ENCODE measurements at places on chromosomes 5 and 9.

DNA sequence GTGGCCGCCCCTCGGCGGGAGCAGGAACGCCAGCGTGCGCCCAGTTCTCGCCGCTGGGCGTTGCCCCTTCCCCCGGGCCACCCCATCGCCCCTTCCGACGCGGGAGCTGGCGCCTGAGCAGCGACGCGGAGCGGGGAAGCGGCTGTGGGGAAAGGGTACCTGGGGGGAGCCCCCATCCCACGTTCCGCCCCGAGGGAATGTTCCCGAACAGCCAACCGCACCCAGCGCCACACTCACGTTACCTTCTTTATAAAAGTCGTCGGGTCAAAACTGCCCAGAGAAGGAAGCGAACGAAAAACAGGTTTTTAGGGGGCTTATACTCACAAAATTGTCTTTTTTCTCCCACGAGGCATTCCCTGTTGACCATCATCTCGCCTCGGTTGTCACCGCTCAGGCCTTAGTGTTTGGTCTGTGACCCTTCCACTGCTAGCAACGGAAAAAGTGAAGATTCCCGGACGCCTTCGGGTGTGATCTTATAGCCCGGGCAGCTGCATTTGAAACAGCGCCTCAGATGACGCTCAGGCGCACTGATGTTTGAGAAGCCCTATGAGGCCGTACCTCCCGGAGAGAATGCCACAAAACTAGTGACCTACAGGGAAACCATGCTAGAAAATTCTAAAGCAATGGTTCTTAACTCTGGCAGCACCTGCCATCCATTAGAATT lies 475 bp upstream of the GOLM1 start:
- no peak for DNase-seq

- DNase-seq, result no peak
Observed at GRCh38 chr5:142301540-142301939, 23.3 kb downstream of the SPRY4 start.

DNA sequence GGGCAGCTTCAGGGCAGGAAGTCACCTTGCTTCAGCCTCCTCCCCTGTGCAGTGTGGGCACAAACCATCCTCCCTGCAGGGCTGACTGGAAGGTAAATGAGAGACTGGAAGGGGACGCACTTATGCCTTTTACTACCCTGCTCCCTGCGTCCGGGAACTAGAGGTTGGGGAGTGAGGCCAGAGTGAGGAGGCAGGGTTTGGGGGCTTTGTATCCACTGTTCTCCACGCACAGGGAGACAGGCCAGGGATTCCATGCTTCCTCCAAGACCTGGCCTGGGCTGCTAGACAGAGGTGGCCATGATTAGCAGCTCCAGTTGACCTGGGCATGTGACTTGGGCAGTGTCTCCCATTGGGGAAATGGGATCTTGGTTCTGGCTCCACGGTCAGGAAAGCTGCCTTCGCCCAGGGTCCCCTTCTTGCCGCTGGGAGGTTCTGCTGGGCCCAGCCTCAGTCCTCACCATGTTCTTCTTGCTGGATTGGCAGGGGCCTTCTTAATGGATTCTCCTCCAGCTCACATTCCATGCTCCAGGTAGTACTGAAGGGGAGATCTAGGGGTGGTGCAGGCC lies 37.0 kb upstream of the PSD2 start:
- DNase-seq, result no peak

DNA sequence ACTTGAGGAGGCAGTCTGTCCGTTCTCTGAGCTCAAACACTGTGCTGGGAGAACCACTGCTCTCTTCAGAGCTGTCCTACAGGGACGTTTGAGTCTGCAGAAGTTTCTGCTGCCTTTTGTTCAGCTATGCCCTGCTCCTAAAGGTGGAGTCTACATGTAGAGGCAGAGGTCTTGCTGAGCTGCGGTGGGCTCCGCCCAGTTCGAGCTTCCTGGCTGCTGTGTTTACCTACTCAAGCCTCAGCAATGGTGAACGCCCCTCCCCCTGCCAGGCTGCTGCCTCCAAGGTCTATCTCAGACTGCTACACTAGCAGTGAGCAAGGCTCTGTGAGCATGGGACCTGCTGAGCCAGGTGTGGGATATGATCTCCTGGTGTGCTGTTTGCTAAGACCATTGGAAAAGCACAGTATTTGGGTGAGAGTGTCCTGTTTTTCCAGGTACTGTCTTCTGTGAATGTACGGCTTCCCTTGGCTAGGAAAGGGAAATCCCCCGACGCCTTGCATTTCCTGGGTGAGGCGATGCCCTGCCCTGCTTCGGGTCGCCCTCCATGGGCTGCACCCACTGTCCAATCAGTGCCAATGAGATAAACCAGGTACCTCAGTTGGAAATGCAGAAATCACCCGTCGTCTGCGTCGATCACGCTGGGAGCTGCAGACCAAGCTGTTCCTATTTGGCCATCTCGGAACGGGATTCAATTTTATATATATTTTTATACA lies 58.5 kb downstream of the CNTRL start:
- DNase-seq, result no peak

DNA sequence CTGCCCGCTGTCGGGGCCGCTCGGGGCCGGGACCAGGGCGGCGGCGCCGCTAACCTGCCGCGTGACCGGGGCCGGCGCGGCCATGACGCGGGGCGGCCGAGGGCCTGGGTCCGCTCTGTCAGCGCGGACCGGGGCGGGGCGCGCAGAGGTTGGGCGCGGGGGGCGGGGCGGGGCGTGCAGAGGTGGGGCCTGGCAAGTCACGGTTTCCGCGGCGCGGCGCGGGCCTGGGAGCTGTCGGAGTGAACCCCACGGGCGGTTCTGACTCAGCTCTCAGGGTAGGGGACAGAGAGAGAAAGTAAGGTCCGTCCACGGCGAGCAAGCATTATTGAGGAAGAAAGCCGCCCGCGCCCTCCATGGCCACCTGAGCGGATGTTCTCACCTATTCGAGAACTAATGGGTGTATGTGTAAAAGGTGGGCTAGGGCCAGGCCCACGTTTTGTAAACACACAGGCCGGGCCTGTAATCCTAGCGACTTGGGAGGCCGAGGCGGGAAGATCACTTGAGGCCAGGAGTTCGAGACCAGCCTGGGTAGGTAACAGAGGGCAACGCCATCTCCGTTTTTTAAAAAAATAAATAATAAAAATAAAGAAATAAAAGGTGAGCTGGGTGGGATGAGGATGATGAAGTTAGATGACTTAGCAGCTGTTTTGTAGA lies at the start of gene PRXL2C:
Gene PRXL2C (minus strand): TSS at position 120 of the 654 bp plus-strand sequence. CDS start 36 bp downstream, at position 84.
- no peak for DNase-seq

DNA sequence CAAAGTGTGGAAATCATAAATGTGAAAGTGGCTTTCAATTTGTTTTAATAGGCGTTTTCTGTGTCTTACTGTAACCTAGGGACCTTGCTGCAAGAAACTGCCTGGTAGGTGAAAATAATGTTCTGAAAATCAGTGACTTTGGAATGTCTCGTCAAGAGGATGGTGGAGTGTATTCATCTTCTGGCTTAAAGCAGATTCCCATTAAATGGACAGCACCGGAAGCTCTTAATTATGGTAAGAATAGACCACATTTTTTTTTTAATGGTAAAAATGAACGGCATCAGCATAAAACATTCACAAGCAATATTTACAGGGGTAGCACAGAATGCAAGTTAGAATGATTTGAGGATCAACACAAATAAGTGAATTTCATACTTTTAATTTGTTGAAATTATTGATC lies 229.1 kb downstream of the PJA2 start:
- no peak for DNase-seq

- no peak for DNase-seq
Observed at GRCh38 chr9:95729046-95729445, 146.4 kb upstream of the ERCC6L2 start.

DNA sequence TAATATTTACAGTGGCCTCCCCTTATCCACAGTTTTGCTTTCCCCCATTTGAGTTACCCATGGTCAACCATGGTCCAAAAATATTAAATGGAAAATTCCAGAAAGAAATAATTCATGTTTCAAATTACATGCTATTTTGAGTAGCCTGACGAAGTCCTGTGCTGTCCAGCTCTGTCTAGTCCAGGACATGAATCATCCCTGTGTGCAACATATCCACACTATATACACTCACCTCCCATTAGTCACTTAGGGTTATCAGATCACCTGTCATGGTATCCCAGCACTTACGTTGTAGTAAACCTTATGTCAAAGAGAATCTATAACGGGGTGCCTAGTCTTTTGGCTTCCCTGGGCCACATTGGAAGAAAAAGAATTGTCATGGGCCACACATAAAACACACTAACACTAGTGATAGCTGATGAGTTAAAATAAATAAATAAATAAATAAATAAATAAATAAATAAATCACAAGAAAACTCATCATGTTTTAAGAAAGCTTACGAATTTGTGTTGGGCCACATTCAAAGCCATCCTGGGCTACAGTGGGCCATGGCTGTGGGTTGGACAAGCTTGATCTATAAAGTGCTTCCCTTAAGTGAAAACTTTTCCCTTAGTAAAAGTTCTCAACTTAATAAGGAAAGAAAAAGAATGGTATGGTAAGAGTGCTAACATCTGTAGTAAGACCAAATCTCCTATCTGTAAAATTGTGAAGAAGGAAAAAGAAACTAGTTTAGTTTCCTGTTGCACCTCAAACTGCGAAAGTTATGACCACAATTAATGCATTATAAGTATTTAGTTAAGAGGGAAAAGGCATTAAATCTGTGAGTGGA lies 15.9 kb upstream of the OMD start:
- DNase-seq, result no peak

- no peak for DNase-seq
Observed at GRCh38 chr9:86516564-86516963, 162.4 kb upstream of the TUT7 start.

DNA sequence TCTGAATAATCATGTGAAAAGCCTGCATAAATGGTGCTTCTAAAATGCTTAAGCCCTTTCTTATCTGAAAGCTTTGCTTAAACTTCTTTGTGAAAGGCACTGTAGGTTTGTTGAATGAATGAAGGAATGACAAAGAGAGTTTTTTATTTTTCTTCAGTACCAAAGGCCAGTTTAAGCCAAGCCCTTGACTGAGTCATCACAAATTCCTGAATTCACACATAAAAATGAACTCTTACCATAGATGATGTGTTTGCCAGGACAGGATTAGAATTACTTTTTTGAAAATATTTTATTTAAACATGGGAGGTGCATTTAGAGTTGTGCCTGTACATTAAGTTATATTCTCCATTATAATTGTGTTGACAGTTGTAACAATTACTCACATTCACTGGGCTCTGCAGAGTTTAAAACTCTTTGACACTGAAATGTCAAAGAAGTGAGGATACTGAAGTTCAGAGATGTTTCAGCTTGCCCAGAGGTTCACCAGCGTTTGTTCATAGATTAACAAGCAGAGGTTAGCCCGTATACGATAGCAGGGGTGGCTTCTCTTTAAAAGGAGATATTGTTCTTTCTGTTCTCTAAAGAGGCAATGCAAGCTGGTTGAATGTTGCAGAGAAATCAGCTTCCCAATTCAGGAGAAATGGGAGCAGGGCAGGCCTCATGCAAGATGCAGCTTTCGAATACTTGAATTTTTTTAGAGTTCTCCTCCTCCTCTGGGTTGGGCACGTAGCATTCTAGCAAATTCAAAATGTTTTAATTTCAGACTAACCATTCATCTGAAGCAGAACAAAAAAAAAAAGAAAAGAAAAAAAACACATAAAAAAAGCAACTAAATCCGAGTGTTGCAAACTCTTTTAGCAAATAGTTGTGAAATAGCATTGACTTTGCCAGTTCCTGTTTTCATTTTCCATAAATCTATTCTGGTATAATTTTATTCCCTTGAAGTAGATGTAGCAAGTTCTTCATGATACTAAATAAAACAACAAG lies 358.7 kb upstream of the KLF4 start:
- DNase-seq, result no peak

- DNase-seq, result no peak
Observed at GRCh38 chr9:98427491-98427890, 172.0 kb upstream of the TBC1D2 start.

DNA sequence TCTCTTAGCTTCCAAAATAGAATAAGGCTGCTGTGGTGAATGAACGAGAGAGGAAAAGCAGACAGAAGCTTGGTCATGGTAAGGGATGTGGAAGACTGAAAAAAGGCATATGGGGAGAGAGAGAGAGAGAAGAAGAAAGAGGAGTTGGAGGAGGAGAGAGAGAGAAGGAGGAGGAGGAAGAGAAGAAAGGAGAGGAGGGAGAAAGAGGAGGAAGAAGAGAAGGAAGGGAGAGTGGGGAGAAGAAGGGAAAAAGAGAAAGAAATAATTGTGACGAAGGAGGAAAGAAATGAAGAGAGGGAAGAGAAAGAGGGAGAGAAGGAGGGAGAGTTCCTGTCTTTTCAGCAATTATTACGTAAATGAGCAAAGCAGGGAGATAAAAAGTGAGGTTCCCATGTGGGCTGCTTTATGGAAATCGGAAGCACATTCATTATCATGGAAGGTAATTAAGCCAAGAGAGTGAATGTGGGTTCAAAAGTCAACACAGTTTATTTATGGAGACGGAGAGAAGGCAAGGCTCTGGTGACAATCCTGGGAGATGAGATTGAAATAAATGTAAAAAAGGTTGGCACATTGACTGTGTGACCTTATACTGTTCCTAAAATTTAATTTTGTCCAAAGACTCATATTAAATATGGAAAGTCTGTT lies 611.2 kb downstream of the KIF4B start:
- no peak for DNase-seq

GRCh38 chr9:90821697-90822096 lies 20.1 kb downstream of the SYK start:
- no peak for DNase-seq

- no peak for DNase-seq
Observed at GRCh38 chr9:28031521-28032267, 458.4 kb upstream of the C9orf72 start.

- DNase-seq, result no peak
Observed at GRCh38 chr5:74966141-74967026, 86.0 kb downstream of the GCNT4 start.

- peak; percentile 62 for DNase-seq
Observed at GRCh38 chr5:179267671-179268083, 77.6 kb downstream of the ADAMTS2 start.

- DNase-seq, result no peak
Observed at GRCh38 chr5:40746703-40747102, 9.1 kb downstream of the TTC33 start.

DNA sequence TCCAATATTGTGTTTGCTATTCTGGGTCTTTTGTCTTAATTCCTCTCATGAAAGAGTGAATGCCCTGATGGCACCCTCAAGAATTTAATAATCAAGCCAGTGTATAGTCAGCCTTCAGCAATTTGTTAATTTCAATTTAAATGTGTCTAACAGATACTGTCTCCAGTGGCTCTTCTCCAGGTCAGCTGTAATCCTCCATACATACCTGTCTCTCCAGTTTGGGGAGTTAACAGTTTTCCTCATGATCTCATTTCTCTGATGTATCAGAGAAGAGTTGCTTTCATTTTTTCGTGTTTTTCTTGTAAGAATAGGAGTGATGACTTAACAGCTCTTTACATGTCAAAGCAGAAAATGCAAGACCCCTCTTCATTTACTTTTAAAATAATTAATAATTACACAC lies 500.3 kb upstream of the RORB start:
- DNase-seq, result no peak

Measured in type B pancreatic cell (in vitro differentiated cells).